ENCODE measurements at places on chromosomes 16 and 17.

DNA sequence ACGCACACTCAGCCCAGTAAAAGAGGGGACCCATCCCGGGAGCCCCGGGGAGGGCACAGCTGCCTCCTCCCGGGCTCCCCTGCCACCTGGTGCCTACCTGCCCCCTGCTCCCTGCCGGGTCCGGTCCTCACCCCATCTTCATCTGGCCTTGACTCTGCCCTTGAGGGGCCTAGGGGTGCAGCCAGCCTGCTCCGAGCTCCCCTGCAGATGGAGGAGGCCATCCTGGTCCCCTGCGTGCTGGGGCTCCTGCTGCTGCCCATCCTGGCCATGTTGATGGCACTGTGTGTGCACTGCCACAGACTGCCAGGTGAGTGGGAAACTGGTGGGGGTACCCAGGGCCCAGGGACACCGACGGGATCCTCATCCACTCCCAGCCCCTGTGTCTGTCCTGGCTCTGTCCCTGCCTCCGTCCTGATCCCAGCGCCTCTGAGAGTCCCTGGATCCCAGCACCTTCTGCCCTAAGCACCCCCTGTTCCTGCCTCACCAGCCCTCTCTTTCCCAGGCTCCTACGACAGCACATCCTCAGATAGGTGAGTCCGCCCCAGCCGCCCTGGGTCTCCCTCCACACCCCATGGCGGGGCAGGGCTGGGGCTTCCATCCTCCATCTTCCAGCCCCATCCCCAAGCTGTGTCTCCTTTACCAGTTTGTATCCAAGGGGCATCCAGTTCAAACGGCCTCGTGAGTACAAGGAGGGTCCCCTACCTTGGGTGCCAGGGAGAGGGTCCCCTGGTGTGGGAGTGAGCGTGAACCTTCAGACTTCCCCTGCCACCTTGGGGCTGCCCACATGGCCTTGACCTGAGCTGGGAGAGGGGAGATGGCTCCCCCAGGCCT lies 574 bp downstream of the LAT start:
- no peak for DNase-seq

DNA sequence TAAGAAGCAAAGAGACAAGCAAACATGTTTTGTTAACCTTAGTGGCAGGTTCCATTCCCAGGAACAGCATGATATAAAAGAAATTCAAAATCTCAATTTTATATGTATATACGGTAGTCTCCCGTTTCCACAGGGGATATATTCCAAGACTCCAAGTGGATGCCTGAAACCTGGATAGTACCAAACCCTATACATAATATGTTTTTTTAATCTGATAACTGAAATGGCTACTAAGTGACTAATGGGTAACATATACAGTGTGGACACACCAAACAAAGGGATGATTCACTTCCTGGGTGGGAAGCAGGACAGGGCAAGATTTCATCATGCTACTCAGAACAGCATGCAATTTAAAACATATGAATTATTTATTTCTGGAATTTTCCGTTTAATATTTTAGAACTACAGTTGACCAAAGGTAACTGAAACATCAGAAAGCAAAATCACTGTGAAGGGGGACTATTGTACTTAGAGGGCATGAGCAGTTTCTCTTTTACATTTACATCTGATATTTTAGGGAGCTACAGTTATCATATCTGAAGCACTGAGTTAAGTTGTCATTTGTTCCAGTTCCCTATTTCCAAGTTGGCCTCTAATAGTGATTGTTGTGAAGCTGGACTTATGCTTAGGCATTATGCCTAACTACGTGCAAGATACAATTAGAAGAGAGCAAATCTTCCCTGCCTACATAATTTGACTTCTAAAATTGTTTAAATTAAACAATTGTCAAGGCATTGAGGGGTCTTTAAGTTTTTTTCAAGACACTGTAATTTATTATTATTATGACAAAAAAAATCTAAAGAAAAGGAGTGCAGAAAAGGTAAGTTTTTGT lies 34.1 kb upstream of the ABCA6 start:
- DNase-seq = no peak

DNA sequence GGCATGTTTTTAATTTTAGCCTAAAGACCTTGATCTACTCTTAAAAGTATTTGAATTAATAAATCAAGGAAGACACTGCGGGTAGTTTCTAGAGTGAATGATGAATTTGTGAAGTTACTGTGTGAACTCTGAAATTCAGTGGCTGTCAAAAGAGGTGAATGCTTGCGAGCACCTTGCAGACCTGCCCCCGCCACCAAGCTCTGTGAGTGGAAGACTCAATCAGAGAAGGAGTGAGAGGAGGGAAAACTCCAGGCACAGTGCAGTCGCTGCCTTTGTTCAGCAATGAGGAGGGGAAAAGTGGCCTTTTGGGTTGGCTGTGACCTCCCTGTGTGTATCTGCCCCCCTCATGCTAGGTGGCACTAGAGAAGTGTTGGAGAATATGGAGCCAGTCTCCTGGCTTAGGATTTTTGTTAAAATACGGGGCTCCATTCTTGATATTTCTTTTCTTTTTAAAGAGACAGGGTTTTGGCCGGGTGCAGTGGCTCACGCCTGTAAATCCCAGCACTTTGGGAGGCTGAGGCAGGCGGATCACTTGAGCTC lies 53.0 kb downstream of the LDHD start:
- DNase-seq = no peak

DNA sequence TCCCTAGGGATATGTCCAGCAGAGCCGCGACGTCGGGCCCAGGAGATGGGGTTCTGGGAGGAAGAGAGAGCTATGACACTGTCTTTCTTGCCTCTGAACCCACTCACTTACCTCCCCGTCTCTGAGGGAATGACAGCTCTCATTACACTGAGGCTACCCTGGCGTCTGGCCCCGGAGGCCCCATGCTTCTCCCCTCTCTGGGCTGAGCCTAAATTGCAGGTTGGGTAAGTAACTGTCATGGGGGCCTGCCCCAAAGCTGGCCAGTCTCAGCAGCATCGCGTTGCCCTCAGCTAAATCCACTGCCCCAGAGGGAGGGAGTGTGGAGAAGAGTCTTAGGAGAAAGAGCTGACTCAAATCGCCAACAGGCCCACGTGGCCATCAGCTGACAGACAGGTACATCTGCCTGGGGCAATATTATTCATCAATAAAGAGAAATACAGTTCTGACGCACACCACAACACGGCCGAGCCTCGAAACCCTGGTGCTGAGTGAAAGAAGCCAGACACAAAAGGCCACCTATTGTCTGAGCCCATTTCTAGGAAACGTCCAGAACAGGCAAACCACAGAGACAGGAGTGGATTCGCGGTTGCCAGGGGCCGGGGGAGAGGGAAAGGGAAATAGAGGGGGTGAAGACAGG lies 156.4 kb downstream of the C16orf95 start:
- DNase-seq = no peak

- no peak for DNase-seq
Measured at GRCh38 chr16:52460639-52461178, 86.2 kb downstream of the TOX3 start.

GRCh38 chr17:29959658-29960337 lies 18.4 kb downstream of the EFCAB5 start:
- no peak for DNase-seq

DNA sequence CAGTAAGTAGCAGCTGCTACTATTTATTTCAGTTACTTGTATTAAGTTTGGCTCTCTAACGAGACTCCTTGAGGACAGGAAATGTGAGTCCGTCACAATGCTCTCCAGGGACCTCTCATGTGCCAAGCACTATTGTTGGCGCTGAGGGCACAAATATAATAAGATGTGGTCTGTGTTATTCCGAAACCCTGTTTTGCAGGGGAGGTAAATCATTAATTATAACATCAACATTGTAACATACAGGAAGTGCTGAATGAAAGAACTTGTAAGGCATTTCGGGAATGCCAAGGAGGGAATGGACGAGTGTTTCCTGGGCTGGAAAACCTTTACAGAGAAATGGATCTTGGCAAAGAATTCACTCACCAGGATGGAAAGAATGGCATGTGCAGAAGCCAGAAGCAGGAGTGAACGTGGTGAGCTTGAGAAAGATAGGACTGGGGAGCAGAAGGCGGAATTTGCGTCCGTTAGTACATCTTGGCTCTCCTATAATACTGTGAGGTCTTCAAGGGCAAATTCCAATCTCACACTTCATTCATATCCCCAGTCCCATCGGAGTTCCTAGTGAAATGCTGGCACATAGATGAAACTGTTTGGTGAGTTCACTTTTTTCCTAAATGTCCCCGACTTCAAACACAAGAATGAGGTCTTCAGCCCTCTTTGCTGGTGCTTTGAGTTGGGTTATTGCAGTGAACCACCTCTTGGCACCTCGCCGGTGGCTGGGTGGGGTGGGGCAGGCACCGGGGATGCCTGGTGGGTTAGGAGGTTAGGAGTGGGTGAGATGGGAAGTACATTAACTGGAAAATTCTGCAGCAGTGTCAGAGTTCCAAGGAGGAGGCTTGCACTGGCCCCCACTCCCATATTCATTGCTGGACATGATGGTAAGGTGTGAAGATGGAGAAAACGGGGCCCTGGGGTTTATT lies 11.5 kb downstream of the TAC4 start:
- DNase-seq = peak; percentile 36

- peak; percentile 95 for DNase-seq
Measured at GRCh38 chr17:50482516-50482915, 3.9 kb downstream of the RSAD1 start.

GRCh38 chr16:73062743-73063733 lies 15.1 kb upstream of the ZFHX3 start:
- no peak for DNase-seq

- DNase-seq = no peak
Measured at GRCh38 chr17:5364156-5364555, 55.3 kb downstream of the NUP88 start.

GRCh38 chr17:82959990-82960418 lies 119.4 kb upstream of the METRNL start:
- no peak for DNase-seq

All from prostate gland (tissue), 2 donors.